Skin of body (tissue), 3 donors: ENCODE measurements at places on chromosomes 12 and 14. TPM values are rescaled to one million over a fixed set of nuclear protein-coding genes. Genes with fewer than 3 reads are reported as not detected.

Gene ARF6
- total RNA-seq = 73.4 TPM

Gene FBXO21
- 58.3 TPM for total RNA-seq

Gene HCAR1
- total RNA-seq = 1.9 TPM

DNA sequence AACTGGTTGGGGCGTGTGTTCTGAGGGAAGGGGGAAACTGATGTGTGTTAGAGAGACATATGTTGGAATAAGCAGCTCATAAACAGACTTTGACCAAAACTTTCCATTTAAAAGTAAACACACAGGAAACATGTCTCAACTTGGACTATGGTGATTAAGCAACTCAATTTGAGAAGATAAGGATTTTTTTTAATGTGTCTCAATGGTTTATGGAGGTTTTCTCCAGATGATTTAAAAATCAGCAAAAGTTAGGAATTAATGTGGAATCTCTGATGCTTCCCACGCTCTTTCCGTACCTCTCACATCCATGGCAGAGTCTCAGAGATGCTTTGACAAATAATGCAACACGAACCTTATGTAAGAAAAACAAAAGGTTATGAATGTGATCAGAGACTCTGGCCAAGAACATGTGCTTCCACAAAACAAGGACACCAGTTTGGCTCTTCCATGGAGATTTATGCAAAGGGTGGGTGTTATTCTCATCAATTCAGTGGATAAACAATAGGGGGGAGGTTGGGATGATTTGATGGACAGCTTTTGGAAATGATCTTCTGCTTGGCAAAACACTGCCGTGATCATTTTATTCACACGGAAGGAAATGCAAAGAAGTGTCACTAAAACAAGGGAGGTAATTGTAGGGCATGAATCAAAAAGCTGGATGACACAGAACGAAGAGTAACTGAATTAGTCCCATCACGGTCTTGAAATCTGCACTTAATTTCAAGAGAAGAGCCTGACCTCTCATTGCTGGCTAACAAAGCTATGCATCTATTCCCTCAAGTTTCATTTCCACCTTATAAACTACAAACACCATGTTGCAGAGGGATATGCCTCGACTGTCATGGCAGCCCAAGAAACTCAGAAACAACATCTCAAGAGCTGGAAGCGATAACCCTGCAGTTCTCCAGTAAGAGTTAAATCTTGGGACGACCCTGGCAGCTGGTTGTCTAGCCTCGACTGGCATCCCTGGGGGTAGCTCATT lies 76.5 kb downstream of the FOXN3 start:
- DNase-seq = peak; percentile 50

- no peak for DNase-seq
These were observed 439.4 kb downstream of the PCNX1 start for GRCh38 chr14:71346685-71347084.

DNA sequence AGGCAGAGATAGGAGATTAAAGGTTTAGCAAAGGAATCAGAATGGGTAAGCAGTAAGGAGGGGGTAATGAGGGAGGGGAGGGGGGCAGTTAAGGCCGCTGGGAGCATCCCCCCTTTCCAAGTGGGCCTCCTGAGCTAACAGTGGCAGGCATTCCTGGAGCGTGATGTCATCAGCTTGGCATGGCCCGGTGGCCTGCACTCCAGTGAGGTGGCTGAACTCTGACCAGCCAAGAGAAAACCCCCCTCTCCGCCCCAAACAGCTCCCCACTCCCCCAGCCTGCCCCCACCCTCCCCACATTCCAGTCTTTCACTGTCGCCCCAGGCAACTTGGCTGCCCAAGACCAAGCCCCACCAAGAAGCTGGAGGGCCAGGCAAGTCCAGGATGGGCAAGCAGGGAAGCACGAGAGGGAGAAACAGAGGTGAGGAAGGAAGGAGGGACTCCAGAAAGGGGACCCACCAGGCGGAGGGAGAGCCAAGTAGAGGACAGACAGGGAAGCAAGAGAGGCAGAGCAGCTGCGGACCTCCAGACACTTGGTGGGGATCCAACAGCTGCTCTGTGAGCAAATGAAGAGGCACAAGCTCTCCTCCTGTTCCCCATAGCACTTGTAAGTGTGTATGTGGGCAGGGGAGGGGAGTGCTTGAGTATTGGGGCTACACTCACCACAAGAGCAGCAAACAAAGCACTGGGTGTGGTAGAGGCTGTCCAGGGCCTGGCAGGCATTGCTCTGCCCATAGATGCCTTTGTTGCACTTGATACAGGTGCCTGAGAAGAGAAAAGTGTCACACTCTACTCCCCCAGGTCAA lies 4.5 kb downstream of the AJUBA start:
- peak; percentile 18 for DNase-seq

DNA sequence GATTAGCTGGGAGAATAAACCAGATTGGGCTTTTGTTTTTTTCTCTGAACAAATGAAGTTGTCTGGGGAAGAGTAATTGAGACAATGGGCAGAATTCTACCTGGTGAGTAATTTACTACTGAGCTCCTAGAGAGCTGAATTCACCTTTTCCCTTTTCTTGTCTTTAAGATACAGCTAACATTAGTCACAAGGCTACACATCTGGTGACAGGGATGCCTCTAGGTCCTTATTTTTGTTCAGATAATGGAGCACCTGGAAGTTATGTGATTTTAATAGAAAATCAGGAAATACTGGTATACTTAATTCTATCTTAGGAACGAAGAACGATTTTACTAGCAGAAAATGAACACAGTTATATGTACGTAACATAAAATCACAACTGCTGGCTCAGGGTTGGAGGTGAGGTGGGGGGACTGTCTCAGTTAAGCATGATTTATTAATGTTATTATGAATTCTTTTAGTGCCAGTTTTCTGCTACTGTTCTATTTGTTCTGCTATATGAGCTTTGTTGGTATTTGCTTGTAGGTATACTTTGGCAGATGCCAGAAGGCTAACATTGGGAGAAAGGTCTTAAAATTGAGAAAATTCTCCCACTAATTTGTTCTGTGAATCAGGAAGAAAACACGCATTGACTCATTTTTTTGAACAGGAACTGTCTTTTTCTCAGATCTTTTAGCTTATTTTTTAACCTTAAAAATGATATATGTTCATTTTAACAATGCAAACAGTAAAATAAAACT lies 482.7 kb upstream of the RGS6 start:
- DNase-seq = no peak
